CMK (cell line): ENCODE measurements at places on chromosomes 6 and 20.

DNA sequence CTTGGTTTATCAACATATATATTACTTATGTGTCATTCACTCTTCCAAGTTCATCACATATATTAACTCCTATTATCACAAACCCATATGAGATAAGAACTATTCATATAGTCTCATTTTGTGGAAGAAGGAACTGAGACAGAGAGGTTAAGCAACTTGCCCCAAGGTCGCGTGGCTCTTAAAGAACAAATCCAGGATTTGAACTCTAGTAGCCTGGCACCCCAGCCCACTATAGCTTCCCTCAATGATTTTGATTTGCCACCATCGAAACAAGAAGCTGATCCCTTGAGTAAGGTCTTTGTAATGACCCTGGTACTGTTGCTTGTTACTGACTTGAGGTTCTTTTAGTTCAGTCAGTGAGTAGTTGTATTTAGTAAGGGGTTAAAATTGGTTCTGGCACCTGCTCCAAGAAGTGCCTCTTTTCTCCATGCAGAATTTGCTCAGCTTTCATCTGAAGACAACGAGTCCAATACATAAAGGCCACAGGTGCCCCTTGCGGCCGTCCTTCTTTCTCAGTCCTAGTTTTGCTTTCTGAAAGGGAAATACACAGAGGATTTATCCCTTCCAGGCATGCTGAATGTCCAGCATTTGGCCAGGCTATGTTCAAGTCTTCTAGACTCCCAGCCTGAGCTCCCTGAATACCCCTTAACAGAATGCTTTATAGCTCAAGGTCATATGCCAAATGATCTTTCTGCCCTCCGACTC lies 253.0 kb downstream of the TBC1D7 start:
- no peak for DNase-seq

GRCh38 chr6:90226257-90226656 lies 70.4 kb downstream of the BACH2 start:
- no peak for DNase-seq

GRCh38 chr20:63860325-63861051 lies 810 bp upstream of the ABHD16B start:
- no peak for DNase-seq

DNA sequence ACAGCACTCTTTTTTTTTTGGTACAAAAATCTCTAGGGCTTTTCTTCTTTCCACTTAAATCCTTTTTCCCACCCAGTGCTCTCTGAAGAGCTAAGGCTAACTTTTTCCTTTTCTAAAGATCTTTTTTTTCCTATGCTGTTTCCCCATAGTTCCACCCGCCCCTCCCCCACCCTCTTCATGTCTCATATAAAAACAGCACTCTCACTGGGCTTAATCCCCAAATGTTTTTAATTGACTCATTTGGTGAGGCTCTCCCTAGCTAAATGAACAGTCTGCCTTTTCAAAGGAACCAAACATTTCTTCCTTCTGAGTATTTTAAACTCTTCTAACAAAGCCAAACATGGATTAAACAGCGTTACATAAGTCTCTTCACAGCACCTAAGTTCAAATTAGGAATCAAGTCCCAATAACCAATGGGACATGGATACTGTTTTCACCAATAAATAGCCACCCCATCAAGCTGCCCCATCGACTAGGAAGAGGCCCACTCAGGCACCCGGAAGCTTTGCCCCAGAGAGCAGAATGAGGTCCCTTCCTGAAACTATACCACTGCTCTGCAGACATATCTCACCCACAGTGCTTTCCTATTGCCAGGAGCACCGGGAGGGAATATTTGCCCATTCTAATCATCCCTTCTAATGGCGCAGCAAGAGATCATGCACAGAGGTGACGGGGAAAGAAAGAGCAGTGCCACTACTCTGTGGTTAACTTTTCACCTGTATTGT lies 63.7 kb downstream of the ATXN1 start:
- no peak for DNase-seq

GRCh38 chr6:109242029-109242428 lies 140.2 kb downstream of the CD164 start:
- no peak for DNase-seq

- DNase-seq = no peak
Measured at GRCh38 chr20:46814366-46815232, 80.0 kb upstream of the EYA2 start.

DNA sequence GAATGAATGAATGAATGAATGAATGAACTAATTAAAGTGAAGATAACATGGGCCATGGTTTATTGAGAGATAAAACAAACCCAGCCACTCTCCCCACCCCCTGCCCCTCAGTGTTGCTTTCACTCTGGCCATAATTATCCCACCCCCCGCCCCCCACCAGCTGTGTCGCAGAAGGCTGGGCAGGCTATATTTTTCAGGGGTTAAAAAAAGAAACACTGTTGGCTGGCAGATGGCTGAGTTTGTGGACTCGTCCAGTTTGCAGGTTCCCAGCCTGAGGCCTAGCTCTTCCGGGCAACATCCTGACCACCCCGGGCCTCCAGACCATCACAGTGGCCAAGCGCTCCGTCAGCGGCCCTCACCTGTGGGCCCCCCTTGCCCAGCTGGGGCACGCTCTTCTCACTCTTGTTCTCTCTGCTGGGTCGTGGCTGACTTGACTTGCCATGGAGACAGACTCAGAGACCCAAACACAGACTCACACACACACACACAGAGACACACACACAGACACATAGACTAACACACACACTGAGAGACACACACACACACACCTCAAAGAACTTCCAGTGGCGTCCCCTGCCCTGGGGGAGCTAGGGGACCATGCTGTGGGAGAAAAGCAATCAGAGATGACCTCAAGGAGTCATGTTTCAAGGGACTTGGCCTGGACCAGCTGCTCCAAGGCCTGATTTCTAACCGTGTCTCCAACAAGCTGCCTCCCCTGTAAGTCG lies 2.2 kb upstream of the GRM4 start:
- DNase-seq = no peak

- DNase-seq = no peak
Measured at GRCh38 chr6:16482702-16483314, 244.4 kb downstream of the GMPR start.

GRCh38 chr6:2990932-2991506 lies 8.7 kb upstream of the NQO2 start:
- no peak for DNase-seq

DNA sequence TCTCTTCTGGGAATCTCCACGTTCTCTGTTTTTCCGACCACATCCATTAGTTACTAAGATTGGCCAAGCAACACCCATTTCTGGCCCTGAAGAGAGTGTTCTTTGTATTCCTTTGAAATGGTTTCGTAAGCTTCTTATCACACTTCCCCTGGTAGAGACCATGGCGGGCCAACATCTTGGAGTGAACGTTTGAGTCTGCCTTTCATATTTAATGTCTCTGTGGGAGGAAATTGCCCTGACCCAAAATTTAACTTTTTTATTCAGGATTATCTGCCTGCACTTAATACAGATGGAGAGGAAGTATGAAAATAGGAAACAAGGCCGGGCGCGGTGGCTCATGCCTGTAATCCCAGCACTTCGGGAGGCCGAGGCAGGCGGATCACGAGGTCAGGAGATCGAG lies 177.0 kb upstream of the SNX9 start:
- DNase-seq = no peak

DNA sequence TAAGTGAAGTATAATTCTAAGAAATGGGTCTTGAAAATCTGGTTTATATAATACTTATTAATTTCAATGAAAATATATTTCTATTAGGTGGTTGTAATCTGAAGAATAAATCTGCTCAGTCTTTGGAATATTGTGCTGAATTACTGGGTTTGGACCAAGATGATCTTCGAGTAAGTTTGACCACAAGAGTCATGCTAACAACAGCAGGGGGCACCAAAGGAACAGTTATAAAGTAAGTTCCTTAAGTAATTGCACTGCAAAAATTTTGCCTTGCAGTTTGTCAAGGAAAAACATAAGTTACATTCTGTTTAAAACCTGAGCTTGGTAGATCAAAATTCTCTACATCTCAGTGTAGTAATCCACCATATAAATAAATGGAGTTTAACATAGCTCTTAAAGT lies 106.0 kb downstream of the MYO6 start:
- DNase-seq = no peak

- no peak for DNase-seq
Measured at GRCh38 chr20:19466206-19466928, 253.9 kb downstream of the SLC24A3 start.

GRCh38 chr20:25380945-25381614 lies 9.6 kb downstream of the ABHD12 start:
- DNase-seq = no peak

DNA sequence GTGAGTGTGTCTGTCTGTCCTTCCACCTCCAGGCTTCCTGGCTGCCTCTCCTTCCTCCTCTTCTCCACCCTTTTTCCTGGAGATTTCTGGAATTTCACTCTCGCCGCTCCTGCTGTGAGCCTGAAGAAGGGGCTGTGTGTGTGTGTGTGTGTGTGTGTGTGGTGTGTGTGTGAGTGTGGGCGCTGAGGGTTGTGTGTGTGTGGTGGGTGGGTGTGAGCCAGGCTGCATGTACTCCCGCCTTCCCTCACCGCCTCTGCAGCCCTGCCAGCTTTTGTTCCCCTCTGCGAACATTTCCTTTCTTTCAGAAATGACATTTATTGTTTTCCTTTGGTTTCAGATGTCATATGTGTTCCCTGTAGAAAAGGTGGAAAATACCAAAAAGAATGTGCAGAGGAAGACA lies 76.0 kb downstream of the SRC start:
- no peak for DNase-seq

DNA sequence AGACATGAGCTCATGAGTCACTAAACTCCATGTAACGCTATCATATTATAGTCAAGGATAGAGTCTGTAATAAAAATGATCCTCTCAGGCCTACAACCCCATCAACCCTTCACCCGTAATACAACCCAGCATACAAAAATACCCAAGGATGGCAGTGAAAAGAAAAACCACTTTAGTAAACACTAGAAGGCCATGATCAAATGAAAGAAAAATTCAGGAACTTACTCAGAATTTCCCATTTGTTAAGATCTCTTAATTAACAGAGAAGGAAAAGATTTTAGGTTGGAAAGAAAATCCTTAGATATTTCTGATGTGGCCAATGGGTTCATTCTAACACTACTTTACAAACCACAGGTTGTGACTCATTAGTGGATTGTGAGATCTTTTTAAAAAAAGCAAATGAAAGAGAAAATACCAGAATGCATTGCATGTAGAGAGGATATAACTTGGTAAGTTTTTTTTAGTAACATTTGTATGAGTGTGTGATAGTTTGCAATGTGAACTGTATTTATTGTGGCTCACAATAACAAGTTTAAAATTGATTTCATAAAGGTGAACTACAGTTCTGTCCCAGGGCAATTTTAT lies 8.0 kb upstream of the UBE2J1 start:
- DNase-seq = no peak

DNA sequence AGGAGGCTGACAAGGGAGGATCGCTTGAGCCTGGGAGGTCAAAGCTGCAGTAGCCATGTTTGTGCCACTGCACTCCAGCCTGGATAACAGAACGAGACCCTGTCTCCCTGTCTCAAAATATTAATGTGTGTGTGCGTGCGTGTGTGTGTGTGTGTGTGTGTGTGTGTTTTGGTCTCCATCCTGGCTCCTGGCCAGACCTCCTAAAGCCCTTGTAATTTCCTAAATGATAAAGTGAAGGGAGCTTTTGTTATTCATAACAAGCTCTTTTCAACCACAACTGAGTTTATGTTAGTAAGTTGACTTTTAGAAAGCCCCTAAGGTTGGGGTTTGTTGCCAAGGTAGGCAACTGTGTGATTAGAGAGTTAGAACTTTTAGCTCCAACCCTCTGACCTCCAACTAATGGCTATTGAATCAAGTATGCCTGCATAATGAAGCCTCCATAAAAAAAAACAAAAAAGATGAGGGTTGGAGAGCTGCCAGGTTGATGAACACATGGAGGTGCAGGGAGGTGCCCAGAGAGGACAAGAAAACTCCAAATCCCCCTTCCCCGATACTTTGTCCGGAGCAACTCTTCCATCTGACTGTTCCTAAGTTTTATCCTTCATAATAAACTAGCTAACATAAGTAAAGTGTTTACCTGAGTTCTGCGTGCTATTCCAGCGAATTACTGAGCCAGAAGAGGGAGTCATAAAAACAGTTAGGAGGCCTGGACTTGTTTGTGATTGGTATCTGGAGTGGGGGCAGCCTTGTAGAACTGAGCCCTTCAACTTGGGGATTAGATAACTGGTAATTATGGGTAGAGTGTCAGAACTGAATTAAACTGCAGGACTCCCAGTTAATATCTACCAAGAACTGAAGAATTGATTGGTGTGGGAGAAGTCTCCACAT lies 5.3 kb upstream of the AIF1 start:
- DNase-seq = no peak

DNA sequence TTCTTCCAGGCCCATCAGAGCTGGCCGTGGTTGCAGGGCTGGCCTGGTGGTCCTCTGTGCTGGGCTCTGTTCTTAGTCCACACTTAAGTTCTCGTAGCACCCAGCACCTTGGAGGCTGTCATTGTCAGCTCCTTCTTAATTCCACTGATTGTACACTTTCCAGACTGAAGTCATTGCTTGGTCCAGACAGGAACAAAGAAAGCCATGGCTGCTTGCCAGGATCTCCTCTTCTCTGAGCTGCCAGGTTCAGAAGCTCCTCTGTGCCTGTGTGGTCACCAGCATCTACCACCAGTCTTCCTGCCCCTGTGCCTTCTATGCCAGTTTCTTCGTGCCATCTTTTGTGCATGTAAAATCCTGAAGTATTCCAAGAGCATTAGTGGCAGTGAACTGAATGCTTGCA lies 39.5 kb upstream of the PCMTD2 start:
- DNase-seq = no peak

DNA sequence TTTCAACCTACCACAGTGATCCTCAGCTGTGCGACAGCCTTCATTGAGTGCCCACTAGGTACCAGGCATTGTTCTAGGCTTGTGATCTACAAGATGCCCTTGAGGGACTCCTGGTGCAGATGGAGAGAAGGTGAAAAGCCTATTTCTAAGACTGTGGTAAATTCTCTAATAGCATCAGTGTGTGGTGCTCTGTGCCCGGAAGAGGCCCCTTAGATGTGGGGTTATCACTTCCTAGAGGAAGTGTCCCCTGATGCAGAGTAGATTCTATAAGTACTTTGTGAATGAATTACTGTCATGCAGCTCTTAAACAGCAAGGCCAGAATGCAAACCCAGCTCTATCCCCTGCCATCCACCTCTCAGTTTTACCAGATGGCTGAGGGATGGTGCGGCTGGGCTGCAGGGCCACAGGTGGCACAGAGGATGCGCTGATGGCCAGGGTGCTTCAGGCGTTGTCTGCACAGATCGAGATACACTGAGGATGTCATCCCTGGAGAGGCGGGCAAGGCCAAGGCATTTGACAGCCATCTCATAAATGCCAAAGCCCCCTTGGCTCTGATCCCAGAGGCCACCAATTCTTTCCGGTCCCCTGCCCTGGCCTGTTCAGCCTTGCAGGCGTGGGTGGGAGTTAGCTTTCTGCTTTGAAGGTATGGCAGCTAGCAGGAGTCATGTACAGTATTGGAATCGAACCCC lies 96.7 kb downstream of the TOX2 start:
- no peak for DNase-seq

- DNase-seq = no peak
Measured at GRCh38 chr6:111773501-111774345, 99.5 kb downstream of the FYN start.

DNA sequence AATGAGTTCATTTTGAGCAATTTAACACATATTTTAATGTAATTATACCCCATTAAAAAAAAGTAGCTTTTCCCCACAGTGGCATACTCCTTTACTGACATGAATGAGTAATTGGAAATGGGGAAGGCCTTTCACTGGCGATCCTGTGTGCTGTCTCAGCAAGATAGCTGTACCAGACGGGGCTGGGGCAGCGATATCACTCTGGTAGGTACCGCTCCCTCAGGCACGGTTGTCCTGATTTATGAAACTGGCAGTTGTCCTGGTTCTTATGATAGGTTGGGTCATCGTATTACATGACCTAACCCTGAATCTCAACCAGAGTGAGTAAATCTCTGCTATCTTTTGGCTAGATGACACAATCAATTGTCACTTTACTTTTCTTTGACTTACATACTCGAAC lies 355.0 kb upstream of the MAP3K7 start:
- no peak for DNase-seq
